ENCODE measurements at places on chromosomes 13 and 19.

GRCh38 chr13:42071672-42072419 lies 23.4 kb downstream of the DGKH start:
- no peak for DNase-seq

GRCh38 chr19:14950421-14950820 lies 9.1 kb downstream of the OR7C2 start:
- DNase-seq = no peak

- no peak for DNase-seq
Measured at GRCh38 chr13:77389625-77390000, 62.7 kb upstream of the MYCBP2 start.

- no peak for DNase-seq
Measured at GRCh38 chr19:4389511-4390016, 10.8 kb downstream of the SH3GL1 start.

- peak; percentile 52 for DNase-seq
Measured at GRCh38 chr19:17448131-17448967, at the start of gene TMEM221. TSS of gene TMEM221 (minus strand) at chr19:17448668. CDS start at chr19:17448462, 206 bp downstream.

- DNase-seq = no peak
Measured at GRCh38 chr19:813219-814151, 8.3 kb downstream of the PLPPR3 start.

GRCh38 chr19:52191389-52191788 lies 1.5 kb downstream of the PPP2R1A start:
- DNase-seq = no peak

- no peak for DNase-seq
Measured at GRCh38 chr13:26695891-26696311, 64.7 kb downstream of the GPR12 start.

- no peak for DNase-seq
Measured at GRCh38 chr19:41172297-41173164, 20.5 kb upstream of the CYP2S1 start.
